ENCODE measurements at places on chromosomes 1 and 21.

DNA sequence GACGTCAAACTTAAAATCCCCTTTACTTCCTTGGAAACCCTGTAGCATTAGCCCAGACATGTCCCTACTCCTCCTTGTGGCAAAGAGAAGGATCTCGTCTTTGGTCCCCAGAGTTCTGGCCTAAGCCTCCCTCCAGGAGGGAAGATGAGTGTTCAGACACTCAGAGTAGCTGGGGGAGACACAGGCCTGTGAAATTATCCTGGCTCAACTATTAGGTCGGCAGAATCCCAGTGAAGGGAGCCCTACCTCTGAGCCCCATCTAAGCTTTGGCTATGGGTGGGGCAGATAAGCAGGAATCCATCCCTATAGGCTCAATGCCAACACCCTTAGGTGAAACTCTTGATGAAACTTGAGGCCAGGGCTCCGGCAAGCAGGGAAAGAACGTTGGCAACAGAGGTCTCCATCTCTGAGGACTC lies 1.7 kb upstream of the SFN start:
- no peak for DNase-seq

- no peak for DNase-seq
Observed at GRCh38 chr1:17155257-17155920, 36.1 kb upstream of the PADI2 start.

GRCh38 chr1:191905781-191906180 lies 252.5 kb upstream of the RGS18 start:
- no peak for DNase-seq

DNA sequence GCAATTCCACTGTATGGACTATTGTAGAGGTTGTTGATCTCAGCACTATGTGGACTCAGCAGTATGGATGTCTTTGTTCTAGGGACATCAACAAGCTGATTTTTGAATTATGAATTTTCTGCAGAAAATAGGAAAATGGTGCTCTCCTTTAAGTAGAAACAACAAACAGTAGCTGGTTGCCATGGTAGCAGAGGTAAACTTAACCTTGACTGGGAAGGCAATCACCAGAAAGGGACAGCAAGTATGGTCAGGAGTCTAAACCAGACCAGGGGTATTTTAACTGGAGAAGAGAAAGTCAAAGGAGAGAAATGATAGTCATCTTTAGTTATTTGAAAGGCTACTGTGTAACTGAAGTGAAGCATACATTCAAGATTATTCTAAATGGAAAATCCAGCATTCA lies 22.3 kb downstream of the WLS start:
- DNase-seq, result no peak

DNA sequence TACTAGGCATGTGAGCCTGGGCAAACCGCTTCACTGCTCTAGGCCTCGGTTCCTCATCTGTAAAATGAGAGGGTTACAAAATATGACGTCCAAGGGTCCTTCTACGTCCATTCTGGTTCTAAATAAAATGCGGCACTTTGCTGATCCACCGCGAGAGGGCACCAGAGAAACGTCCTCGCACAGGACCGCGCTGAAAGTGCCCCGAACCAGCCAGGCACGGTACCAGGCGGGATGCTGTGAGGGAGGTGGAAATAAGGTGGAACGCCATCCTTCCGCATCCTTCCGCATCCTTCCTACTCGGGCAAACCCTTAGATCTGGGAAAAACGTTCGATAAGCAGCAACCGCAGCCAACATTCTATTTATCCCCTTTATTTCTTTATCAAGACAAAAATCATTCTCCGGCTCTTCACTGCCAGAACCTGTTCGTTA lies 60.3 kb upstream of the KRTAP19-8 start:
- peak; percentile 66 for DNase-seq

GRCh38 chr1:99669821-99670220 lies 23.9 kb downstream of the PALMD start:
- DNase-seq, result no peak

GRCh38 chr1:67313934-67314671 lies 6.4 kb downstream of the IL12RB2 start:
- DNase-seq, result no peak

- DNase-seq, result no peak
Observed at GRCh38 chr1:201925981-201926645, 20.2 kb downstream of the LMOD1 start.

DNA sequence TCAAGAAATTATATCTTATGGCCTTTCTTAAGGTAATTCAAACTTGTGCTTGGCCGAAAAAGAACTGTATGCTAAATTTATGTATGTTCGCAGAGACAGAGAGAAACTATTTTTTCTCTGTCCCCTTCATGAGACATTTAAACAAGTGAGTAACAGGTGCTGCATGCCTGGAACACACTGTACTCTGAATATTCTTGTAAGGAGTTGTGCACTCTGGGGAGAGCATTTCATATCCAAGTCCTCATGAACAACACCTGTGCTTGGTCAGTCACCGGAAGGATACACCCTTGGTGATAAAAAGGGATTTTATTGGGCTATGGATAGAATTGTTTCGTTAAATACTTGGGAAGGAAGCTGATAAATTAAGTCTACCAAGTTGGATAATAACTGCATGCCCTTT lies 220.8 kb upstream of the NRIP1 start:
- no peak for DNase-seq

All from activated T-cell treated with anti-CD3 and anti-CD28 coated beads for 48 hours (primary cell).